ENCODE measurements at places on chromosomes 11 and 22.

DNA sequence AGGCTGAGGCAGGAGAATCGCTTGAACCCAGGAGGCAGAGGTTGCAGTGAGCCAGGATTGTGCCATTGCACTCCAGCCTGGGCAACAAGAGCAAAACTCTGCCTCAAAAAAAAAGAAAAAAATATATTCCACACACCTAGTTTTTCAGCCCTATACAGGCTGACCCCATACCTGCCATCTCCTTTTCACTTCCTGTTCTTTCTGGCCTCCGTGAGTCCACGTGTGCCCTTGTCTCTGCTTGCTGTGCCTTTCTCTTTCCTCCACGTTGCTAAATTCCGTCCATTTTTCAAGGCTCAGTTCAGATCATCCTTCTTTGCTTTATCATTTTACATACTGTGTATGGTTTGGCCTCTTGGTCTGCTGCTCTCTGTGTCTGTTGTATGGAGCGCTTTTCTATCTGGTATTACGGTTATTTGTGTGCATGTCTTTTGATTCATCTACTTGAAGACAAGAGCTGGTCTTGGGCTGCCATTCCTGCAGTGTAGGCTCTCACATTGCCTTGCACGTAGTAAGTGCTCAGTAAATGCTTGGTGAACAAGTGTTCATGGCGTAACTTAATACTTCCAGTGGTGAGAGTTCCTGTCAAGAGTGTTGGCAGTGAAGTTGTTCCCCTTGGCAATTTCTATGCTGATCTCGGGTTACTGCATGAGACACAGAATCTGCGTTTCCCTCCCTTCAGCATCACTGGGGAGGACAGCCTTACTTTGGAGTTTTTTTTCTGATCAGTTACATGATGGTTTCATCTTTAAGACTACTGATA, 57.5 kb downstream of the PTPRJ start:
- DNase-seq, result no peak

GRCh38 chr11:36009473-36009872, 65.6 kb downstream of the LDLRAD3 start:
- no peak for DNase-seq

DNA sequence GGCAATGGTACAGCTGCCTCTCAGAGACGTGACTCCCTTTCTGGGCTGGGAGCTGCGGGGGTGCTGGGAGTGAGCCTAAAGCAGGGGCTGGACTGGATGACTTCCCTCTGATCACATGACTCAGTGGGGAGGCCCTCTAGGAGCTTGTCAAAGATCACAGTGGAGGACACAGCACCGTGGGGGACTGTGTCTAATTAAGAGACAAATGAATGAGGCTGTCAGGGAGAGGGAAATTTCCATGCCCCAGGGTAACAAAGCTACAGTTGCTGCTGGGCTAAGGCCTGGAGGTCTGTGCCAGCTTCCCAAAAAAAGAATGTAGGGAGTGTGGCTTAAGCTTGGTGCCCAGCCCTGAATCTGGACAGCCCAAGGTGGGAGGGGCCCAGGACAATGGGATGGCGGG, 262.8 kb upstream of the PLET1 start:
- no peak for DNase-seq

DNA sequence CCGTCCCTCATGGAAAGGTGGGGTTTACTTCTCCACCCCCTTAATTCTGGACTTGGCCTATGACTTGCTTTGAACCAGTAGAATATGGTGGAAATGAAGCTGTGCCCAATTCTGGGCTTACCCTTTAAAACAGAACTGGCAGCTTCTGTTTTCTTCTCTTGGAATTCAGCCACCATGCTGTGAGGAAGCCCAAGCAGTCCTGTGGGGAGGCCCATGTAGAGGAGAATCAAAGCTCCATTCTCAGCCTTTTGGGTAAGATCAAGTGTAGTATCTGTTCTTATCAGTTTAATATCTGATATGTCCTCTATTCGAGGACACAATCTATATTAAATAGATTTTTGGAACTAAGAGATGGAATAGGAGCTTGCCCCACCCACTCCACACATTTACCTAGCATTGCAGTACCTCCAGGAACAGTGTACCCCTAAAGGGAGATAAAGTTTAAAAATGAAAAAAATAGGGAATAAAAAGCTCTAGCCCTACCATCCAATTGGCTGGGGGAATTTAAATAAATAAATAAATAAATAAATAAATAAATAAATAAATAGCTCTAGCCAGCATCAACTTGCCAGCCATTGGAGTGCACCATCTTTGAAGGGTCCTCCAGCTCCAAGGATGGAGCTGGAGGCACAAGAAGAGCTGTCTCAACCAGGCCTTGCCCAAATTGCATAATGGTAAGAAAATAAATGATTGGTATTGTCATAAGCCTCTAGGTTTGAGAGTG, 13.2 kb upstream of the SYVN1 start:
- DNase-seq, result no peak

Measured in HT-29 (cell line).